CD4-positive, alpha-beta T cell treated with Interferon gamma for 1 hour (primary cell): ENCODE measurements at places on chromosomes 1 and 21.
A peak's percentile ranks its signal among the peaks of the same experiment; 100 is the strongest.

DNA sequence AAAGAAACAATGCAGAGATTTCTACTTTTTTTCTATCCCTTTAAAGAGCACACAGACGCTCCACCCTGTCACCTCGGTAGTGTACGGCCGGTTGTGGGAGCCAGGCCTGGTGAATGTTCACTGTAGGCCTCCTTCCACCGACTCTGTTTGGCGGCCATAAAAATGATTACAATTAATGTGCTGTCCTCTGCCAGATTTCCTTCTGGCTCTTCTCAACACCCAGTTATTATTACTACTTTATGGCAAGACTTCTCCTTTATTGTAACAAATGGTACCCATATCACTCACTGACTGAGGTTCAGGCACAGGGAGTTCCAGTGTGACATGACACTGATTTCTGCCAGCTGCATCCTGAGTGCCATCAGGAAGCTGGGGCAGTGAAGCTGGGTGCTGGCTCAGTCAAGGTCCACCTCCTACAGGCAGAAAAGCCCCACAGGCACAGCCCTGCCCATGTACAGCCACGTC is 37.4 kb downstream of the GPR161 start:
- no peak for DNase-seq

DNA sequence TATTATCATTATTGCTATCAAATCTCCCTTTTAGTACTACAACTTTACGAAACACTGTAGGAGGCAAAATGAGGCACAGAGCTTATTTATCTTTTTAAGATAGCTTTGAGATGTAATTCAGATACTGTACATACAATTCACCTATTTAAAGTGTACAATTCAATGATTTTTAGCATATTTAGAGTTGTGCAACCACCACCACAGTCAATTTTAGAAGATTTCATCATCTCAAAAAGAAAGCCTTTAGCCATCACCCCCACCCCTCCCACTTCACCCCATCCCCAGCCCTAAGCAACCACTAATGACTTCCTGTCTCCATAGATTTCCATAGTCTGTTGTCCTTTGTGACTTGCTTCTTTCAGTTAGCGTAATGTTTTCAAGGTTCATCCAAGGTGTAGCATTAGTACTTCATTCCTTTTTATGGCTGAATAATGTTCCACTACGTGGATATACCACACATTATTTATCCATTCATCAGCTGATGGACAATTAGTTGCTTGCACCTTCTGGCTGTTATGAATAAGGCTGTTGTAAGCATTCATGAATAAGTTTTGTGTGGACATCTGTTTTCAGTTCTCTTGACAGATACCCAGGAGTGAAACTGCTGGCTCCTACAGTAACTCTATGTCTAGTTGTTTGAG is 9.4 kb upstream of the CAPN9 start:
- no peak for DNase-seq

DNA sequence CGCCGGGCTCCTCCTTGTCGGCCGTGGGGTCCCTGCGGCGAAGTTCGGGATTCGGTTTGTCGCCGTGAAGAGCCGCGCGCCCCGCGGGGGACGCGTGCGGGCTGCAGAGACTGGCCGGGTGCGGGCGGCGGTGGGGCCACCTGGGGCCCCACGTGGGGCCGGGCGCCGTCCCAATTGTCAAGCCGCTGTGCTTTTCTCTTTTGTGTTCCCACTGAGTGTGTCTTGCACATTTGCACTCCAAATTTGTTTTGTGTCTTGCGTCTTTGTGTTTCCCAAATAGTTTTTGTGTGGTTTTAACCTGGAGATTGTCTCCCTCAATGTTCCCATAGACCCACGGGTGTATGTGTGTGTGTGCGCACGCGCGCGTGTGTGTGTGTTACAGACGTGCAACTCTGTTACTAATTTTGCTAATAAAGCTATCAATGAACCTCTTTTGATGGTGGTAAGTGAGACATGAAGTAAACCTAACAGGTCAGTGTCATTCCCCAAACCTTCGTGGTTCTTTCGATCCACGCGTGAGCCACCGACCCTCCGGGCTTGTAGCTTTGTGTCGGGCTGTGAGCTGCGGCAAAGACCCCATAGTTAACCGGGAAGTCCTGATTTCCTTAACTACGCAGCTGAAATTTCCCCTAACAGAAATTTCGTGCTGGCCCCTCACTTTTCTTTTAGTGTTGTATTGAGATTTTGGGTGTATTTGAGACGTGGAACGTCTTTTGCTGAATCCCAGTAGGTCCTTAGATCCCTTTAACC is 708 bp downstream of the PRDM2 start:
- DNase-seq: peak; percentile 67

DNA sequence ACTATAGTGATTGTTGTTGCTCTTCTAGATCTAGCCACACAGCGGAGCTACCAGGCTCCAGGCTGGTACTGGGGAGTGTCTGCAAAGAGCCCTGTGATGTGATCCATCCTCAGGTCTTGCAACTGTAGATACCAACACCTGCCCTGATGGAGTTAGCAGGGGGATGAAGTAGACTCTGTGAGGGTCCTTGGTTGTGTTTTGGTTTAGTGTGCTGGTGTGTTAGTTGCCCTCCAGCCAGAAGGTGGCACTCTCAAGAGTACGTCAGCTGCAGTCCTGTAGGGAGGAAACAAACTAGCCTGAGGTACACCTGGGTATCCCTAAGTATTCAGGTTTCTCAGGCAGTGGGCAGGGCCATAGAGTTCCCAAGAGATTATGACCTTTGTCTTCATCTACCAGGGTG is 81.2 kb upstream of the TMPRSS2 start:
- DNase-seq: no peak

- DNase-seq: no peak
Measured at GRCh38 chr1:98287626-98288025, 366.8 kb upstream of the DPYD start.

GRCh38 chr1:48338257-48338656 is 115.7 kb downstream of the SLC5A9 start:
- no peak for DNase-seq

DNA sequence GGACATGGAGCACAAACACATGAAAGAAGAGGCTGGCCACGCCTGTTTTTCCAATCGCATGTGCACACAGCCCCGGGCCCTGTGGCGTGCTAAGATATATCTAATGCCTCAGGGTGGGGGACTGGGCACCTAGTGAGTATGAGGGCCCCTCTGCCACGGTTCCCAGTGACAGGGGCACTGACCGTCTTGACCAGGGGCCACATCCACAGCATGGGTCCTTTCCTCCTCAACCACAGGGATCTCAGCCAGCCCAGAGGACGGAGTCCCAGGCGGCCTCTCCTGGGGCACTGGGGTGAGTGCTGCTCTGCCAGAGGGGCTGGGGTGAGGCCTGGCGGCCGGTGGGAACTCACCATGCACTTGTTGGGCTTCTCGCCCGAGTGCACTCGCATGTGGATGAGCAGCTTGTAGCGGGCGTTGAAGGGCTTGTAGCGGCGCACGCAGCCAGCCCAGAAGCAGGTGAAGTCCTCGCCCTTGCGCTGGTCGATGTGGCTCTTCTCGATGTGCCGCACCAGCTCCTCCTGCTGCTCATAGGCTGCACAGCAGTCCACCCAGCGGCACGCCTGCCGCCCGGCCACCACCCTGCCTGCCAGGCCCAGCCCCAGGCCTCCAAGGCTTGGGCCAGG is 134.7 kb downstream of the DMRTB1 start:
- DNase-seq: no peak

- no peak for DNase-seq
Measured at GRCh38 chr1:208239473-208240381, 4.5 kb downstream of the PLXNA2 start.
